ENCODE measurements at places on chromosomes 3 and 15.
A peak's percentile ranks its signal among the peaks of the same experiment; 100 is the strongest.

GRCh38 chr15:56320861-56321260 is 44.4 kb upstream of the TEX9 start:
- DNase-seq: no peak

GRCh38 chr3:126613479-126614188 is 41.3 kb downstream of the TXNRD3 start:
- DNase-seq: peak; percentile 12

DNA sequence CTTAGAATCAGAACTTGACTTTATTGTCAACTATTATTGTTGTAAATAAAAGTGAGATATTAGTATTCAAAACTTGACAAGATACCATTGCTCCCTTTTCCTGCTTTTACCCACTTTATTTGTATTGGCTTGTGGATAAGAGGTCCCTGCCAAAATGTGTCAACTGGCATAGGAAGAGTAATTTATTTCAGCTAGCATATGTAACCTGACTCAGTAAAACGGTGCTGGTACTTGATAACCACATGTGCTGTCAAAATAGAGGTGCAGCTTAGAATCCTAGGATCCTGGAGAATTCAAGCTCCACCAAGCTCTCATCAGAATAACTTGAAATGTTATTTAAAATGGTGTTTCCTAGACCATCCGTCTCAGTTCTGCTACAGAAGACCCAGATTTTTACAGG is 90.2 kb upstream of the TGFBR2 start:
- no peak for DNase-seq

- DNase-seq: no peak
Observed at GRCh38 chr3:51681453-51681852, 10.4 kb downstream of the TEX264 start.

GRCh38 chr3:111669926-111670630 is 74.9 kb upstream of the ZBED2 start:
- no peak for DNase-seq

GRCh38 chr3:123312331-123313265 is 110.9 kb downstream of the SEC22A start:
- no peak for DNase-seq

All from NCI-H460 (cell line).